Activated T-helper 9 cell treated with anti-CD3 and anti-CD28 coated beads, Interleukin-2, amount 50 U/mL, for 16 hours (primary cell): ENCODE measurements at places on chromosomes 3 and 15.

GRCh38 chr15:38559131-38559530 lies 5.5 kb downstream of the RASGRP1 start:
- no peak for DNase-seq

DNA sequence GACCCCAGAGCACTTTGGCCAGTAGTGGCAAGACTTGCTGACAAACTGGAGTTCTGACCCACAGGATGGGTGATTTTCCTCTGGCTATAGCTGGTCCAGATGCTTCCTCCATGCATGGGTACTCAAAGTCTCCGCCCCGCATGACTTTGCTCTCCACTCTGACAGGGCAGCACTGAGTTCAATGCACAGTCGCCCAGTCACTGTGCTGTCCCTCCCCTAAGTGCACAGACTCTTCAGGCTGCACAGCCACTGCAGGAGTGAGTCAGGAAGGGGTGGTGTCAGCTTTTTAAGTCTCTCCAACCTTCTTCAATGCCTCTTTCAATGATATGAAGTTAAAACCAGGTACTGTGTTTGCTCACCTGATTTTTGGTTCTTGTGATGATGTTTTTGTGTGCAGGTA lies 17.8 kb downstream of the TEX9 start:
- DNase-seq = no peak

- DNase-seq = no peak
Measured at GRCh38 chr3:187855131-187855530, 109.9 kb upstream of the BCL6 start.

GRCh38 chr15:33068511-33068990 lies 126.0 kb downstream of the FMN1 start:
- DNase-seq = no peak

GRCh38 chr3:183664913-183665381 lies 29.5 kb downstream of the KLHL24 start:
- no peak for DNase-seq

- no peak for DNase-seq
Measured at GRCh38 chr3:17623464-17623863, 119.0 kb downstream of the TBC1D5 start.

GRCh38 chr15:67175643-67176071 lies 78.8 kb downstream of the AAGAB start:
- DNase-seq = no peak

- DNase-seq = no peak
Measured at GRCh38 chr15:72564091-72564490, 90.0 kb downstream of the ARIH1 start.

DNA sequence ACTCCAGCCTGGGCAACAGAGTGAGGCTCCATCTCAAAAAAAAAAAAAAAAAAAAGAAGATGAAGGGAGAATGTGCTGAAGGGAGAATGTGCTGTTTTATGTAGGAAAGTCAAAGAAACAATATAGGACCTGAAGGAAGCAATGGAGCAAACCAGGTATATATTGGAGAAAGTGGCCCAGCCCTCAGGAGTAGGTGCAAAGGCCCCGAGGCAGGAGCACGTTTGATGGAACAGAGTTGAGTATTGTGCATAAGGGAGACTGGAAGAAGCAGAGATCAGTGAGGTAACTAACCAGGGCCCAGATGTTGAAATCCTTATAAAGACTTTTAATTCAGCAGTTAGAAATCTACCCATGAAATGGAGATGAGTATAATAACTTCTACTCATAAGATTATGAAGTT lies 79.6 kb downstream of the MAP2K5 start:
- no peak for DNase-seq

- no peak for DNase-seq
Measured at GRCh38 chr3:134638385-134639030, 12.3 kb downstream of the KY start.

DNA sequence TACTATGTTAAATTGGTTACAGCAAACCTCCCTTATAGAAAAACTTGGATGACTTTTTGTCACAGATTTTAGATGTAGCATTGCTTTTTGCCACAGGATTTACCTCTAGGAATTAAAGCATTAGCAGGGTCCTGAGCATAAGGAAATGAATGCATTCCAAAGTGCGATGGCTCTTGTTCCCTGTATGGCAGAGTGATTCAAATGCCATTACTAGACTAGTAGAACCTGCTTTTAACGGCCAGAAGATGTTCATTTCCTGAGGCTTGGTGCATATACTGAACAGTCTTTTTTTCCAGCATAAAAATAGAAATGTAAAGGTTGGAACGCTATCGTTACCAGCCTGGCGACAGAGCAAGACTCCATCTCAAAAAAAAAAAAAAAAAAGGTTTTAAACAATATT lies 59.4 kb downstream of the WNT5A start:
- DNase-seq = no peak

DNA sequence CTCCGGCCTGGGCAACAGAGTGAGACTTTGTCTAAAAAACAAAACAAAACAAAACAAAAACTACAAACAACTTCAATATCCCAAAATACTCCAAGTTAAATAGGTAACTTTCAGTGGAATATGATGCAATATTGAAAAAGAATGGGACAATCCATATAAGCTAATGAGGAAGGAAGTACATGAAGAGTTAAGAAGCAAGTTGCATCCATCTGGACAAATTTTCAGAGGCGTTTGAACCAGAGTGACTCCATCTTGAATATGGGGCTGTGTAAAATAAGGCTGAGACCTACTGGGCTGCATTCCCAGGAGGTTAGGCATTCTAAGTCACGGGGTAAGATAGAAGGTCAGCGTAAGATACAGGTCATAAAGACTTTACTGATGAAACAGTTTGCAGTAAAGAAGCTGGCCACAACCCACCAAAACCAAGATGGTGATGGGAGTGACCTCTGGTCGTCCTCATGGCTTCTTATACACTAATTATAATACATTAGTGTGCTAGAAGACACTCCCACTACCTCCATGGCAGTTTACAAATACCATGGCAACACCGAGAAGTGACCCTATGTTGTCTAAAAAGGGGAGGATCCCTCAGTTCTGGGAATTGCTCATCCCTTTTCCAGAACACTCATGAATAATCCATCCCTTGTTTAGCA lies 58.1 kb upstream of the LCTL start:
- DNase-seq = no peak

DNA sequence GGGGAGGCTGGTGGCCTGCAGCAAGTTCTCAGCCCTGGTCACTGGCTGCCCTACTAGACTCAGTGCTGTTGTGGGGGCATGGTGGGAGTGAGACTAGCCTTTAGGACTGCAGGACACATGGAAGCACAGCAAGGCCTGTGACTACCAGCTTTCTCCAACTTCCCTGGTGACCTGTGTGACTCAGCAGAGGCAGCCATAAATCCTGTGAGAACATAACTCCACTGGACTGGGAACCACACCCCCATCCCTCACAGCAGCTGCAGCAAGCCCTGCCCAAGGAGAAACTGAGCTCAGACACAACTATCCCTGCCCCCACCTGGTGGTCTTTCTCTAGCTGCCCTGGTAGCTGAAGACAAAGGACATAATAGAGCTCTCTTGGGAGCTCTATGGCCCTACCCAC lies 111.3 kb downstream of the DCLK3 start:
- no peak for DNase-seq

DNA sequence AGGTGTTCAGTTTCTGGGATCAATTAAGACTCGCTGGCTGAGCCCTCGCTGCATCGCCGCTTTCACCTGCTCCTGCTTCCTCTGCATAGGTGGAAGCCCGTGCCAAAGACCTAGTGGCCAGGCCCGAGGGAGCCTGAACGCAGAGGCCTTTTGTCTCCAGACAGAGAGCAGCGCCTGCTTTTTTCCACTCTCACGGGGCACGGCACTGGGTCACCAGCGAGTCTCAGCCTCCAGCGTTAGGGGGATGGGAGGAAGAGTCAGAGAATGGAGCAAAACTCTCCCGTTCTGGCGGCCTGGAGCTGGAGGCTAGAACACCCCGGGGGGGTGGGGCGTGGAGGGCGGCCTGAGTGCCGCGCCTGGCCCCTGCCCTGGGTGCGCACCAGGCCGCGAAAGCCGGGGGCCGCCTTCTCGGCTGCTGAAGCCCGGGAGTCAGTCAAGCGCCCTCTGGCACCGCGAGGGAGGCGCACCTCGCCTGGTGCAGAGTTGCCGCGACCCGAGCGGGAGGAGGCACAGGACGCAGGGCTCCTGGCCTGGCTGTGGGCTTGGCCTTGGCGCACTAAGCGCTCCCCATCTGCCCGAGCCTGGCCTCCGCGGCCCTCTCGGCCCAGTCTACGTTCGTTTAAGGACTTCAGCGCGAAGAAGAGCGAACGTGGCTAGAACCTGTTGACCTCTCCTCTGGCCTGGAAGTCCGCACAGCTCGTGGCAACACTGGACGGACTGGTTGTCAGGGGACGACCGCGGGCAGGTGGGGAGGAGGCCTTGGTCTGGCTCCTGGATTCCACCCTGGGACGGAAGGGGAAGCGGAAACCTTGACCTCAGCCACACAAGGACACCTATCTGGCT lies 21.5 kb downstream of the NR2F2 start:
- no peak for DNase-seq

GRCh38 chr3:14913071-14913925 lies 34.1 kb upstream of the NR2C2 start:
- no peak for DNase-seq

- no peak for DNase-seq
Measured at GRCh38 chr3:139325551-139325950, 18.3 kb upstream of the MRPS22 start.

DNA sequence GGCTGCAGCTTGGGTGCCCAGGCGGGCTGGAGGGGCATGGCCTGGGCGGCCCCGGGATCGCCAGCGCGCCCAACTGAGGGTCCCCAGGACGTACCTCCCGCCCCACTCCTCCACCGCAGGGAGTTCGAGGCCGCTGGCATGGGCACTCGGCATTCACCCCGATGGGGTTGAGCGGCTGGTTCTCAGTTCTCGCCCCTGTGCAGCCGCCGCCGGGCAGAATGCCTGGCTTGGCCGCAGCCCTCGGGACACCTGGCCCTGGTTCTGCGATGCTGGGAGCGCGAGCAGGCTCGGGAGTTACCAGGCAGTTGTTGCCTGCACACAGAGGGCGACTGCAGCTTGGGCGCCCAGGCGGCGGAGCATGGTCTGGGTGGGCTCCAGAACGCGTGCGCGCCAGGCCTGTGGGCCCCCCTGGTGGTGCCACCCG lies 121.4 kb downstream of the LMLN start:
- DNase-seq = no peak

GRCh38 chr3:24472358-24472757 lies 22.3 kb downstream of the THRB start:
- no peak for DNase-seq

- no peak for DNase-seq
Measured at GRCh38 chr3:64304828-64305410, 79.7 kb upstream of the PRICKLE2 start.

DNA sequence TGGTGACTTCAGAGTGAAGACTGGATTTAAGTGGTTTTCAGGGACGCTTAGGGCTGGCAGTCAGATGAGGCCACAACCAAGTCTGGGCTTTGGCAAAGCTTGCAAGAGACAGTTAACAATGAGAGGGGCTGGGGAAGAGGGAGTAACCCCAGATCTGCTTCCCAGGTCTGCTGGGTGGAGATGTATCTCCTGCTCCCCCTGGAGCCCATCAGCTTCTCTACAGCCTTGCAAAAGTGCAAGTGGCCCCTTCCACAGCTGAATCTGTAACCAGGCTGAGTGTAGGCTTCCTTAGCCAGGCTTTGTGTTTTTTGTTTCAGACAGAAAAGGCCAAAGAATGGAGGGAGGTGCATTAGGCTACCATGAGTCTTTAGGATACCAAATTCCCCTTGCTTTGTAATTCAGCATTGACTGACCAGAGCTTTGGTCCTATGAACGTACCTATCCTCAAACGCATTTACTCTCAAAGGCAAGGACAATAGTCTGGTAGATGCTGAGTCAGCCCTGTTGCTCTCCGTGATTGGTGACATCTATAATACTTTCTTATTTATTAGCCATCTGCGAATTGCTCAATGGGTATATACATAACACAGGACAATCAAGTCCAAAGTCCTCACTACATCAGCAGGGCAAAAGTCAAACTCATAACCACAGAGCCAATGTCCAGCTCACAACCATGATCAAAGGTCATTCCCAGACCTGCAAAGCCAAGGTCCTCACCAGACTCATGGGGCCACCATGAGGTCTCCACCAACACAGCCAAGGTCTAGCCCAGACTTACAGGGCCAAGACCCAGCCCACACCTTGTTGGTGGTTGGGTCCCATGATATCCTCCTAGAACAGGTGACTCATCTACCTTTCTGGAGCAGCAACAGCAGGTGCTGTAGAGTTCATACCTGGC lies 17.1 kb downstream of the CCDC13 start:
- DNase-seq = no peak

- DNase-seq = no peak
Measured at GRCh38 chr3:49238274-49239127, 38.5 kb downstream of the C3orf62 start.
